ENCODE measurements at places on chromosomes 1 and 21.
A peak's percentile ranks its signal among the peaks of the same experiment; 100 is the strongest.

GRCh38 chr1:246068619-246069509 lies 438.2 kb downstream of the SMYD3 start:
- no peak for DNase-seq

DNA sequence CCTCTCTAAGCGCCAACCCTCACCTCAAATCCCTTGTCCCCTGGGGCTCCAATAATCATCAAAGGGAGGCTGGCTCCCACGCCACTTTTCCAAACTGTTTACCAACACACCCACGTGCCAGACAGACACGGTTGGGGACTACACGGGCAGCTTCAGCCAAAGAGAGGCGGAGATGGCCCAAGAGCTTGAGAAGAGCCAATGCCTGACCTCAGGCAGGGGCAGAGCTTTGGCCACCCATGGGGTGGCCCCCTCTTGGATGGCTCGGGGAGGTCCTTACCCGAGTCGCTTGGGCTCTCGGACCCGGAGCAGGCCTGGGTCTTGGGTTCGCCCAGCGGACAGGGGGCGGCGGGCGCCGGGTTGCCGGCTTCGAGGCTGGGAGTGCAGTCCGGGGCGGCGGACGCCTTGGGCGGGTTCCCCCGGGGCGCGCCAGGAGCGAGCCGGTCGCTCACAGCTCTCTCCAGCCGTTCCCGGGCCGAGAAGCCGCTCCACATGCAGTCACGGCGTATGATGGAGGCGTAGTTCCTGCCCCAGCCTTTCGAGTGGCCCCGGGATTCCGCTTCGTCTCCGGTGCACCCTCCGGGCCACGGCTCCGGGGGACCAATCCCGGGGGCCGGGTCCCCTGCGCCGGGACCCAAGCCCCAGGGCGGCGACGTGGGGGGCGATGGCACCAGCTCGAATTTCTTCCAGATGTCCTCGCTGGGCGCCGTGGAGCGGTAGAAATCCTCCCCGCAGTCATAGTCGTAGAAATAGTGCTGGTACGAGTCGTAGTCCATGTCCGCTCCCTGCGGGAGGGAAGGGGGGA lies 854 bp downstream of the MYCL start:
- DNase-seq = peak; percentile 87

GRCh38 chr21:46154955-46155513 lies 345 bp downstream of the FTCD start:
- peak; percentile 64 for DNase-seq

- no peak for DNase-seq
These were observed 29.9 kb downstream of the TP53BP2 start for GRCh38 chr1:223815865-223816264.

DNA sequence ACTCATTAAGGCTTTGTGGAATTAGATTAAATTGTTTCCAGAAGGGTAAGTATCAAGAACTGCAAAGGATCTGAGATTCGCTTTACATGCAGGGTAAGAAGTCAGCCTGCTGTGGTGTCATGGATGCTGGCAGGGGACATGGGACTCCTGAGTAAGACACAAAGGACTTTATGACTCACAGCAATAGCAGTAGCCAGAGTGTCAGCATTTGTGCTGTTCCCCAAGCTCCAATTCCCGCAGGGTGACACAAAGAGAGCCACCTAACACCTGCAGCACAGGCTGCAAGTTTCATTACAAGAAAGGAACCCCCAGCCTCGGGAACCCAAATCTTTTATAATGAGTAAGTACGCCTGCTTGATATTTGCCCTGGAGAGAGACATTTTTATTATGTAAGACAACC lies 298.1 kb upstream of the POU3F1 start:
- DNase-seq = no peak

GRCh38 chr1:112325504-112325903 lies 70.5 kb upstream of the CTTNBP2NL start:
- no peak for DNase-seq

- DNase-seq = no peak
These were observed 18.4 kb downstream of the LORICRIN start for GRCh38 chr1:153277852-153278251.

GRCh38 chr1:161216945-161217712 lies 2.0 kb downstream of the FCER1G start:
- DNase-seq = peak; percentile 68

GRCh38 chr1:217138799-217139466 lies 415.7 kb upstream of the ESRRG start:
- no peak for DNase-seq
